ENCODE measurements at places on chromosomes 16 and 17.

DNA sequence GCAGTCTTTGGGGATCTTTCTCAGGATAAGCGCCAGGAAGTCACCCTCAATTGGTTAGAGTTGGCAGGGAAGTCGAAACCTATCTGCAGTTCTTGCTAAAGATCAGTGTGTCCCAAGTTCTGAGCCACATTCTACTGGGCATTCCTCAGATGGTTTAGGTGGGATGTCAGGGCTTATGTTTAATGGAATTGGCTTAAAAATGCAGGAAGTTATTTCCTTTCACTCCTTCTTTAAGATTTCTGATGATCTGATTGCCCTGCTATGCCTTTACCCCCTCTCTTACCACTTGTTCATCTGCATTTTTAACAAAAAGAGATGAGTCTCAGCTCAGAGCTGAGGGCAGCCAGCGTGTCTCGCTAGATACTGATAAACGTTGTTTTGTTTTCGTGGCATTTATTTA lies 30.8 kb downstream of the FOXL1 start:
- no peak for DNase-seq

- no peak for DNase-seq
These were observed 1.1 kb downstream of the ARL6IP1 start for GRCh38 chr16:18800293-18800692.

GRCh38 chr17:78500806-78501205 lies 76.4 kb downstream of the DNAH17 start:
- no peak for DNase-seq

- DNase-seq, result no peak
These were observed 271.3 kb upstream of the CPHXL start for GRCh38 chr16:75997606-75998005.

DNA sequence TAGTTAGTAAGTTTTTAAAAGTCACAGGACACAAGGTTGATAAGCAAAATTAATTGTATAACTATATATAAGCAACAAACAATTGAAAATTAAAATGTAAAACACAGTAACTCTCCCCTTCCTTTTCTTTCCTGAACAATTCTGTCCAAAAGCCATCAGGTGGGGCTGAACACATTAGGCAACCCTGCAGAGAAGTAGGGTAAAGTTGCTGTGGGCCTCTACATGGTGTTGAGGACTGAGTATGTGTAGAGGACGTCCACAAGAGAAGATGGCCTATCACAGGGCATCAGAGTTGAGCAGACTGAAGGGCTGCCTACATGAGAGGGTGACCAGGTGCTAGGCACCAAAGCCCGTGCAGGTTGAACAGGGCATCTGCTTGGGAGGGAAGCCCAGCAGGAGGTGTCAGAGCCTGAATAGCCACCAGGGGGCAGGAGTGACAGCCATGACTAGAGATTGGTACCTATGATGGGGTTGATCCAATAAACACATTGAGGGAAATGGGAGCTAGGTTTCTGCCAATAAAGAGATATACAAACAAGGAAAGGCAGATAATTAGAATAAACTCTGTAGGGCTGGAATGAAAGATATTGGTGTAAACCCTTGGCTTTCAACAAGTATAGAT lies 415.1 kb downstream of the NPIPA8 start:
- DNase-seq, result no peak

GRCh38 chr17:46009681-46010596 lies 10.9 kb downstream of the STH start:
- DNase-seq, result no peak

DNA sequence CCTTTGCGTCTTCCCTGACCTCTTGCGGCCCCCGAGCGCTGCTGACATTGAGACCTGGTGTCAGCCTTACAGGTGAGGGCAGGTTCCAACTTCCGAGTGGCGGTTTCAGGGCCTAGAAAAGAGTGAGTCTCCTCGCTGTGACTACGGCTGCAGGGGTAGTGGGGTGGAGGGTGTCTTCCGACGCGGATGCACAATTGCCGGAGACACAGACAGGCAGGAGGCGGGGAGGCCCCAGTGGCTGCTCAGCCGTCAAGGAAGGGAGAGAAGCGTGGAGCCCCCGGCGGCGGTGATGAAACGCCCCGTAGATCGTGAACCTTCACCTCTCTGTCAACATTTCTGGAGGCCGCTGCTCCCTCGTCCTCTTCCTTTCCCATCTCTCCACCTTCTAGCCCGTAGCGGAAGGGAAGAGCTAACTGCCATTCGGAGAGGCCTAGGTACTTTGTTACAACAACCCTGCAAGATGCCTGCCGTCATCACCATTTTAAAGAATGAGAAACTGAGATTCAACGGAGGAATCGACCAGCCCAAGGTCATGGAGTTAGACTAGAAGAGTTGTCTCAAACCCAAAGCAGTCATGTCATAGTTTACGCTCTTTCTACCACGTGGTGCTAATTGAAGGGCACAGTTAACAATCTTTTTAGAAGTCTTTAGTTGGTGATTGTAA lies 485 bp downstream of the DNAJA3 start:
- no peak for DNase-seq

- no peak for DNase-seq
These were observed 140.1 kb downstream of the CLEC16A start for GRCh38 chr16:11084484-11084875.

GRCh38 chr17:42182927-42183734 lies 2.1 kb downstream of the HCRT start:
- no peak for DNase-seq

DNA sequence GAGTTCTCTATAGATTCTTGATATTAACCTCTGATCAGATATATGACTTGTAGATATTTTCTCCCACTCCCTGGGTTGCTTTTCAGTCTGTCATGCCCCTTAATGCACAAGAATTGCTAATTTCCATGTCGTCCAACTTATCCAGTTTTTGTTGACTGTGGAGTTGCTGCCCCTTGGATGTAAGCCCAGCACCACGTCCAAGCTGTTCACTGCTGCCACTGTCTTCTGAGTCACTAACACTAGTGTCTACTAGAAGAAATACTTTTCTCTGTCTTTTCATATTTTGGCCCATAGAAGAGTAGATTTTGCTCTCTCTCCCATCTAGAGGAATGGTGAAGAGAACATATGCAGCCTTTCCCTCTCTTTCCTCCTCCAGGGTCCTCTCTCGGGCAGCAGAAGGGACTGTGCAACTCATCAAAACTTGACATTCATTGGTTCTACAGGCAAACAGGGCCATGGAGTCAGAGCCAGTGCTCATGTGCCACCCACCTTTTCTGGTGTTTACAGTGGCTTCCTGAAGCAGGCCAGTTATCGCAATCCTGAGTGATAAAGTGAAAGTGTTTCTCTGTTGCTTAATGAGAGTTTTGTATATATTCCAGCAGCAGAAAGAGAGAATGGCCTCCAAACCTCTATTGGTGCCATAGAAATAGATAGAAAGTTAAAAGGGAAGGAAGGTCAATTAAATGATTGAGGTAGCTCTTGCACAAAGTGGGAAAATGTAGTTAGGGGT lies 22.6 kb upstream of the PMP22 start:
- no peak for DNase-seq
